ENCODE measurements at places on chromosomes 6 and 20.

GRCh38 chr6:134058622-134059366 is 6.4 kb upstream of the SLC2A12 start:
- DNase-seq, result no peak

GRCh38 chr6:34871853-34872252 is 16.0 kb downstream of the TAF11 start:
- no peak for DNase-seq

DNA sequence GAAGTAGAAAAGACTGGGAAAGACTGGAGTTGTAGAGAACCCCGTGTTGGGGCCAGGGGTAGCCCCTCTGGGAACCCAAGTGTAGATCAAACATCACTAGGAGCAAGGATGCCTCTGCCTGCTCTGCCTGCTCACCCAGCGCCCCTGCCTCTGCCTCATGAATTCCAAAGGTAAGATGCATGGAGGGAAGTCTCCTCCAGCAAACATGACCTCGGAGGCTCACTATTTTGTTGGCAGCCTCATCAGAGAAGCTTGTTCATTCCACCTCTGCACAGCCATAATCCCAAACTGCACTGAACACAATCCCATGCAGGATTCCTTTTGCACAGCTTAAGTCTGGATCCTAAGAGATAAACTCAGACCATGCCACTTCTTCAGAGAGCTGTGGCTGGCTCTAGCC is 4.9 kb downstream of the FRS3 start:
- no peak for DNase-seq

GRCh38 chr6:53532061-53532797 is 12.7 kb downstream of the GCLC start:
- no peak for DNase-seq

DNA sequence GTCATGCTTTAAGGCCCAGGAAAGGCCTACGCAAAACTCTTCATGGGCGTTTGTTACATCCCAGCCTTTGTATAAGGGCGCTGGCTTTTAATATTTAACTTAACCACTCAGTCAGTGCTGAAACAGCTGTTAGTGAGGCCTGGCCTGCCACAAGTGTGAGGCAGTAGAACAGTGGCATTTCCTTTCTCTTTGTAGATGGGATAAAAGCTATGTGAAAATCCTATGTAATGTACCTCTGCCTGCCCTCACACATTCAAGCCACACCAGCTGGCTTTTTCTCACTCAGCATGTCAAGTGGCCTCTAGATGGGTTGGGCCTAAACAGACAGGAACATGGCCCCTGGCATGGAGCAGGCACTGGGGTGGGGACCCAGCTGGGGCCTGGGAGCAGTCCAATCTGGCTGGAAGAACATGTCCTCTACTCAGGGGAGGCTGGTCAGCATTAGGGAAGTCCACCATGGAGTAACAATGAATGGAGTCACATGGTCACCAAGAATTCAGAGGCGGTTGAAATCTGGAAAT is 20.7 kb downstream of the CGA start:
- DNase-seq, result peak; percentile 6

GRCh38 chr20:46438156-46438750 is 31.8 kb upstream of the ELMO2 start:
- peak; percentile 37 for DNase-seq

GRCh38 chr6:32689531-32690501 is 23.4 kb upstream of the HLA-DQB1 start:
- no peak for DNase-seq

DNA sequence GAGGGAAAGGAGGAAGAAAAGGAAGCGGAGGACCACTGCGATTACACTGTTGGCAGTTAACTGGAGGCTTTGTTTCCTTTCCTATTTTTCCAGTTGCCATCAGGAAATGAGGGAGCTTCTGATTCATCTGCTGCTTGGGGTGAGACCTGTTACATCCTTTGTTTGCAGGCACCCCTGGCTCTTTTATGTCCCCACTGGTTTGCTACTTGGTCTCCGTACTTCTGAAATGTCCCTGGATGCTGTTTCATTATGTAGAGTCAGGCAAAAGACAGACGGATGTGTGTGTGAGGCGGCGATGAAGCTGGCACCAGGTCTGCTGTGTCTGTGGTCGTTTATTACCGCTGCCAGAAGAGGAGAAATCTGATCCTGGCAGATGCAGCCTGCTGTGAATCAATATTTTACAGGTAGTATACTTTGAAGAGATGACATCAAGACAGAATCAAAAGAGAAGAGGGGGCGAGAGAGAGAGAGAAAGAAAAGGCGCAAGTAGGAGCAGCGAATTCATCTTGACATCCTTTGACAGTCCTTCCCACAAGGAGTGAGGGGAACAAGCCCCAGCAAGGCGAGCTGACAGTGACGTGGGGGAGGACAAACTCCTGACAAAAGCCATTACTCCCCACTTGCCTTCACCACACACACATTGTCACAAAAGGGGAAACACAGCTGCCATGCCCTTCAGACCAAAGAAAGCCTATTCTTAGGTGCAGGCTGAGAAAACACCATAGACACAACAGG is 145.9 kb upstream of the FBXL4 start:
- DNase-seq, result no peak

- DNase-seq, result no peak
Observed at GRCh38 chr6:150126641-150127291, 16.1 kb upstream of the PPP1R14C start.

DNA sequence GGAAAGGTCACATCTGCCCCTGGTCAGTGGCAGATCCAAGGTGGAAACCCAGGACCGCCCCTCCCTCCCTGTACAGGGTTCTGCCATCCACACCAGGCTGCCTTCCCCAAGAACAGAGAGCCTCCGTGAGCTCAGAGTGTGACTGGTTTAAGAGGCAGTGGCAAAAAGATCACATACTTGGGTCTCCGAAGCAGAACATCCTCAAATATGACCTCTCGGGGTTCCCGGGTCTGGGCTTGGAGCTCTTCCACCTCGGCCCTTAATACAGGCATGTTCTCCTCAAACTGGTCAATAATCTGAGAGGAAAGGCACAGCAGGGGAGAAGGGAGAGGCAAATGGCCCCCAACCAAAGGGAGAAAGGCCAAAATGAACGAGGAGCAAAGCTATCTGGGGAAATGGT is 14.8 kb downstream of the C20orf96 start:
- no peak for DNase-seq

- DNase-seq, result no peak
Observed at GRCh38 chr20:1465470-1466210, 1.0 kb downstream of the NSFL1C start.

DNA sequence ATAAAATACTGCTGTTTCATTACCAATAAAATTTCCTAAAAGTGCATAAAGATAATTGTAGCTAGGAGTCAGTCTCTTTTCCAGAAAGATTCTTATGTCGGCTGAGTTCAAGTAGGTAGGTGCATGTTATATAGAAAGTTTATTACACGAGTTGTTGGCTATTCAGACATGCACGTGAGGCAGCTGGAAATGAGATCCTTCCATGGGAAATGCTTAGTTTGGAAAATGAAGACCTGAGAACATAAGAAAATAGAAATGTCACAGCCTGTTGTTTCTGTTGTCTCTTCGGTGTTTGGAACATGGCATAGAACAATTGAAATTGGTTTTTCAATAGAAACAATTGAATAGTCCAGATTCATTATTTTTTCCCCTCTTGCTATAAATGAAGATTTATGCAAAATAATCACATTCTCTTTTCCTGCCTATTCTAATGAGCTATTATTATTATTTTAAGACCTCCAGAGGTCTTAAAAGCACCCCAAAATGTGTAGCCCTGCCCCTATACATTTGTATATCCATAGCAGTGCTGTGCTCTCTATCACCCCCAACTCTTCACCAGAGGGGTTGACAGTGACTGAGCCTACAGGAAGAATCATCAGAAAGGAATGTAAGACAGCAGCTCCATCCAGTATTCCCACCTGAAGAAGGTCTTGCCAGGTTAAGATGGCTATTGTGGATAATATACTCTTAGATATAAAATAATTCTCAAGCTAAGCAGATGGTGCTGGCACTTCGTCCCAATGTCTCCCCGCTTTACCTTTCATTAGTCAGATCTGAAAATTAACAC is 82.2 kb downstream of the ZDHHC14 start:
- no peak for DNase-seq

- no peak for DNase-seq
Observed at GRCh38 chr20:39282619-39283092, 320.5 kb downstream of the DHX35 start.

- DNase-seq, result peak; percentile 15
Observed at GRCh38 chr6:119079283-119079809, 882 bp upstream of the FAM184A start.

DNA sequence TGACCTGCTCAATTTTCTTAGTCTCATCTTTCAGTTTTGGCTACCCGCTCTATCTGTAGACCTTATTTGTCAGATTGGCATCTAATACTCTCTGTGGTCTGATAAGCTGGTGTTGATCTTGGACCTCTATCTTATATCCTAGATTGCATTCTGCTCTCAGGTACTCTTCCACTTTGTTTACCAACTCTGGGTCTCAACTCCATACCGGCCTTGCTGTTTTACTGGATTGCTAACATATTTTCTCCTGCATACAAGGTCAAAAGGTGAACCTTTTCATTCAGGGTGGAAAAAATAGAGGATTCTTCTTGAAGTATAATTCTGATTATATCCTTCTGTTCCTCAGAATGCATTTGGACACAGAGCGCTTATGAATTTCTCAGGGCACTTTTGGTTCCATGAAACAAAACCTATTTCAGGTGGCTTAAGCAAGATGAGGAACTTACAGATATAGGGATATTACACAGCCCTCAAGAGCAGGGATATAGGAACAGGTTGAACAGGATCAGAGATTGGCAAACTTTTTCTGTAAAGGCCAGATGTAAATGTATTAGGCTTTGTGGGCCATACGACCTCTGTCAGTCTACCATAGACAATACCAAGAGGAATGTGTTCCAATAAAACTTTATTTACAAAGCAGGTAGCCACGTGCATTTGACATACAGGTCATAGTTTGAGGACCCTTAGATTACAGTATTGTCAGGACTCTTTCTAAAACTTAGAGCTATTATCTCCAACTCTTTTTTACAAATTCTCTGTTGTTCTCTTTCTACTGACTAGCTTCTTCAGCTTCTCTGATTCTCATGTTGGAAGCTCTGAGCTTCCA is 2.5 kb upstream of the SH3BGRL2 start:
- no peak for DNase-seq

DNA sequence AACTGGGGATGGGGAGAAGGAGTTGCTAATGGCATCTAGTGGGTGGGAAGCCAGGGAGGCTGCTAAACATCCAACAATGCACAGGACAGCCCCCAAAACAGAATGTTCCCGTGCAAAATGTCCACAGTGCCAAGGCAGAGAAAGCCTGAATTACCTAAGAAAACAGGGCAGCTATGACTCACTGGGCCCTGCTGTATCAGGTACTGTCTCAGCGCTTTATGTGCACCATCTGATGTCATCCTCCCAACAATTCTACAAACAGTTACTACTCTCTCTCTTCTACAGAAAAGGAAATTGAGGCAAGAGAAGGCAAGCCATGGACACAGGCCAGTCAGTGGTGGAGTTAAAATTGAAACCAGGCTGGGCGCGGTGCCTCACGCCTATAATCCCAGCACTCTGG is 3.1 kb downstream of the YTHDF1 start:
- DNase-seq, result no peak

- DNase-seq, result no peak
Observed at GRCh38 chr6:104095661-104096416, 763.9 kb downstream of the HACE1 start.

DNA sequence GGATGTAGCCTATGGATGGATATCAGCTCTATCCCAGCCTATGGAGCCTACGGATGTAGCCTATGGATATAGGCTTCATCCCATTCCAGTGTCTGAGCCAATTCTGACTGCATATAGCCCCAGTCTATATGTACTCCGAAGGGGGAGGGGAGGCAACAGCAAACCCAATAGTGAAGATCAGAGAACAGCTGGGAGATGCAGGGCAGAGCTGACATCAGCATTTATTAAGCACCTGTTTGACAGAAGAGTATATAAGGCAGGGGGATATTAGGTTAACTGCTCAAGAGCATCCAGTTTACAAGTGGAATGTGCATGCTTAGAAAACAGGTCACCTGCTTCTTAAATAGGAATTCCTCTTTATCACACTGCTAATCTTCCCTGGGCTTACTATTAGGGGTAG is 85.2 kb downstream of the TNFAIP3 start:
- DNase-seq, result no peak

DNA sequence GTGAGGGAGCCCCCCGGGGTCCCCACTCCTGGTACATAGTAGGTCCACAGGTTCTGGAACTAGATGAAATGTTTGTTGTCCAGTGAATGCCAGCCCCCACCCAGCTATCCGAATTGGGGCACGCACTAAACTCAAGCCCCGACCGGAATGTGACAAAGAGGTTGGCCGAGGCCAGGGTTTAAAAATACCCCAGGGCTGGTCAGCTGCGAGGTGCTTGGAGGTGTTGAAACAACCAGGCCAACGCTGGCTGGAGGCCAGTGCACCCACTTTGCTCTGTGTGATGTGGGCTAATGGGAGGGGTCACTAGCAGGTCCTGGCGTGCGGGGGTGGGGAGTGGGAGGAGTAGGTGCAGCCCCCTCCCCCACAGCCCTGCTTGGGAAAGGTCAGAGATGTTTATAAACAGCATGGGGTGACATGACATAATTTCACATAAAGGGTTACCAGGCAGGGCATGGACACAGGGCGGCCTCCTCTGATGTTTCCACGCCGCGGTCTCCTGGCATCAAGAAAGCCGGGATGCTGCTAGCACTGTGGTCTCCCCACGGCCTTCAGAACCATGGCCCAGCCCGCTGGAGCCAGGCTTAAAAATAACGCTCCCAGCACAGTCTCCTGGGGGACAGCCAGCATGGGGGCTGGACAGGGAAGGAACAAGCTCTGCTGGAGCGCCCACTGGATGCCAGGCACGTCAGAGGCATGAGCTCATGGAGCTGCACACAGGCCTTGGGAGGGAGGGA is 111.2 kb upstream of the PTPN1 start:
- no peak for DNase-seq

DNA sequence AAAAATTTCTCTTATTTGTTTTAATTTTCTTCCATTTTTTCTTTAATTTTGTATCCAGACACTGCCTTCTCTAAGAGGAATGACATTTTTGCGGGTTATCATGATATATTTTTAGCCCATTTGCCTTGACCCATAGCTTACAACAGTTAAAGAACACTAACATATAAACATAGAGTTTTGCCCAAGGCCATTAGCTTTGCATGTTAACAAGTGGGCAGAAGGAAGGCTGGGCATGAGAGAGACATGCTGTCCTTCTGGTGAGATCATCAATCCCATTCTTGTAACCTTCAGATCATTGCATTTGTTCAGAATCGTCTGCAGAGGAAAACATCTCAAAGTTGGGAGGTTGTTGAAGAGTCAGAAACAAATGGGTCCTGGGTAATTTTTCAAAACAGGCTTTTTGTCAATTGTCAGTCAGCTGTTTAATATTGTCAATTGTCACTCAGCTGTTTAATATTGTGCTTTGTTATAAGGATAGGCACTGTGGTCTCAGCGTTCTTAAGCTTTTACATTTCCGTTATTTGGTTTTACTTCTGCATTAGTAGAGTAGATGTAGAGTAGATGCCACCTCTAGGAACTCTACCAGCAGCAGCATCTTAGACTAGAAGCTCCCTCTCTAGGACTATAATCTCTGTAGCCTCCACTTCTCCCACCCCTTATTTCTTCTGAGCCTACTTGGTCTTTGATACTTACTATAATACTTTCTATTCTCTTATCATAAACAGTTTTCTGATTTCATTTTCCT is 243.1 kb downstream of the ESR1 start:
- no peak for DNase-seq

Measured in ACHN (cell line).